ENCODE measurements at places on chromosomes 2 and 18. TPM values are rescaled to one million over a fixed set of nuclear protein-coding genes. Genes with fewer than 3 reads are reported as not detected.

The CNGA3 gene
- total RNA-seq = not detected

The USP37 gene
- 18.5 TPM for total RNA-seq

The NT5DC4 gene
- 13.6 TPM for total RNA-seq

The NYAP2 gene
- not detected for total RNA-seq

DNA sequence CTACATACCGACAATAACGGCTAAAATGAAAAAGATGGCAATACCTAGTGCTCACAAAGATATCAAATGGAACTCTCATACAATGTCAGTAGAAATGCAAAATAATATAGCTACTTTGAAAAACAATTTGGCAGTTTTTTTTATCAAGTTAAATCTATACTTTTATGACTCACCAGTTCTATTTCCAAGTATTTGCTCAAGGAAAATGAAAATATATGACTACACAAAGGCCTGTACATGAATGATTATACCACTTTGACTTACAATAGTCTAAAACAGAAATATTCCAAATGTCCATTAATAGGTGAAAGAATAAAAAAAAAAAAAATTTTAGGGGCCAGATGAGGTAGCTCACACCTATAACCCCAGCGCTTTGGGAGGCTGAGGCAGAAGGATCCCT, 219.8 kb downstream of the ZRANB3 start:
- no peak for DNase-seq

DNA sequence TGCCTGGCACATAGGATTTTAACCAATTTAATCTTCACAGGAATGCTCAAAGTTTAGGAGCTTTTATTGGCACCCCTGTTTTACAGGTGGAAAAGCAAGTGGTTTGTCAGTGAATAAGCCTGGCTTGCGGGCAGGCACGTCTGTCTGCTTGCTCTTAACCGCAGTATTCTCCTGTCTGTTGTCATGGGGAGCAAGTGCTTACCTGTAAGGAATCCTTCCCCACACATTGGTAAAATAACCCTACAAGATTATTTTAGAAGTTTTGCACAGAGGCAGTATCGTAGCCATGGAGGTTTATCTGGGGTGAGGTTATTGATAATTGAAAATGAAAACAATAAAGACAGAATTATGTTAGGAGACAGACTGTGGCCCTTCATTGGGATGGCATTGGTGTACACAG, 174.9 kb downstream of the AGAP1 start:
- DNase-seq = no peak

DNA sequence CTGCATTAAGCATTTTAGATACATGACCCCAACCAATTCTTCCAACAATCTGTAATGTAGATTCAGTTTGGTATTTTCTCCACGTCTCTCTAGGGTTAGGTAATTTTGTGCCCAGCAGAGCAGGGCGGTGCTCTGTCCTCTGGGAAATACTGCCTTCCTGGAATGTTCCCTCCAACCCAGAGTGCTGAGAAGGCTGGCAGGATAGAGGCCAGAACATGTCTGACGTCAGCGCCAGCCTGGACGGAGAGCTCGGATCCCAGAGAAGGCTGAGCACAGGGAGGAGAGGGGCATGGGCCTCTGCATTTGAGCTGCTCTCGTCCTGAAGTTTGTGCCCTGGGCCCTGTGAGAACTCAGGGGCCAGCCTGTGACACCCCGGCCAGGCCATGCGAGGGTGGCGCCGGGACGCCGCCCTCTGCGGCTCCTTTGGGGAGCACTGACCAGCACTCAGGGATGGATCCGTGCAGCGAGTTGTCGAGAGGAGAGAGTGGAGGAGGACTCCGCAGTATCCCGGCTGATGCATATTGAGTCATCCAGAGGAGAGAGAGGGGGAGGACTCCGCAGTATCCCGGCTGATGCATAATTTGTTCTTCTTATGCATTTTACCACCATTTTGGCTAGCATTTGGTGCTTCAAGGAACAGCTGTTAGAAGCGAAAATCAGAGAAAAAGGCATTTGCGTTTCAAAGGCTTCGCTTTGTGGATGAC, 80.0 kb upstream of the PXDN start:
- DNase-seq = no peak

DNA sequence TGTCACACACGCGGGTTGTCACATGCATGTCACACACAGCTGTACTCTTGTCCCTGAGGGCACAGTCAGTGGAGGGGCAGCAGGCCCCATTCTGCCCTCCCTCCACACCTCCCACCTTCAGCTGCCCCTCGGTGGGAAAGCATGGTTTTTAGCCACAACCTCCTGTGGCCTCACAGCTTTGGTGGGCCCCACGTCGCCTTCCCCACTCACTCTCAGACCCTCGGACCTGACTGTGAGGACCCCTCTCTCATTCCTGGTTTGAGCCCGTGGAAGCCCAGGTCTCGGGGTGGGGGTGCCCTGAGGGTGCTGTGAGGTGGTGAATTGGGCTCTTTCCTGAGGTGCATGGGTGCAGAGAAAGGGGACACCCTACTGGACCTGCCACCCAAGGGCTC, 19.9 kb downstream of the KCNG2 start:
- DNase-seq = no peak

GRCh38 chr2:222568865-222569264, 87.0 kb downstream of the FARSB start:
- no peak for DNase-seq
